ENCODE measurements at places on chromosomes 16 and 17.

DNA sequence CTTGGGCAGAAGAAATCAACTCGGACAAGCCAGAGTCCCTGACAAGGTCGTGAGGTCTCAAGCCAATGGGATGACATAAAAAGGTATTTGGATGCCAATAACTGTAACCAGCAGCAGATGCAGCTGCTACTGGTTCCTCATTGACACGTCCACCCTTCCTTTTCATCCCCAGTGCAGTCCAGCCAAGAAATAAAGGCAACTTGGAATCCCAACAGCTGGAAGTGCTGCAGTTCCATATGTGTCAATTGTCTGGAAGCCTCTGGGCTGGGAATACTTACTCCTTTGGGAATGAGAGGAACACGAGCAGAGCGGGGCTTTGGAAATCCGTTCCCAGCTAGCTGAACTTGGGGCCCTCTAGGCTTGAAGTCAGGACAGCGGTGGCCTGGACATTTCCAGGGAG lies 360.4 kb upstream of the ZFHX3 start:
- DNase-seq, result no peak

GRCh38 chr17:64278614-64279013 lies 15.6 kb upstream of the TEX2 start:
- DNase-seq, result no peak

- DNase-seq, result no peak
Measured at GRCh38 chr17:61088556-61088955, 311.1 kb upstream of the TBX2 start.

DNA sequence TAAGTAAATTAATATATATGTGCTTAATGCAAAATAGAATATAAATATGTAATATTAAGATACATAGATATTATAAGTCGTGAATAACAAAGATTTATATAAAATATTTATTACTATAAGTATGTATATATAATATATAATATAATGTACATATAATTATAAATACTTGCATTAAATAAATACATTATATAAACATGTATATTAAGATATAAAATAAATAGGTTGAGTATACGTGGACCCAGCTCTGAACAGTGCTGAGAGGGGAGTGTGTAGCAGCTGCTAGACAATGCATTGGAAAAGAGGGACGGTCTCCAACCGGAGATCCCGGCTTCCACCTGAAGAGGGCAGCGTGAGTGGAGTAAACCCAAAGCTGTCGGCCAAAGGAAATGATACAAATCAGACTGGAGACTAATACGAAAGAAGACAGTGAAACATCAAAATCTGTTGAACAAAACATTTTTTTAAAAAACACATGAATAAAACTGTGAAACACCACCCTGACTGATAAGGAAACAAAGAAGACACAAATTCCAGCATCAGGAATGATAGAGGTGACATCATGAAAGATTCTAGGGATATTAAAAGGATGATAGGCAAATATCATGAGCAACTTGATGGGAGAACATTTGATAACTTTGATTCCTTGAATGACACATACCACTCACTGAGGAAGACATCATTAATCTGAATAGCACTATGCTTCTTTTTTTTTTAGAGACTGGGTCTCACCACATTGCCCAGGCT lies 125.4 kb upstream of the CHMP6 start:
- DNase-seq, result no peak

DNA sequence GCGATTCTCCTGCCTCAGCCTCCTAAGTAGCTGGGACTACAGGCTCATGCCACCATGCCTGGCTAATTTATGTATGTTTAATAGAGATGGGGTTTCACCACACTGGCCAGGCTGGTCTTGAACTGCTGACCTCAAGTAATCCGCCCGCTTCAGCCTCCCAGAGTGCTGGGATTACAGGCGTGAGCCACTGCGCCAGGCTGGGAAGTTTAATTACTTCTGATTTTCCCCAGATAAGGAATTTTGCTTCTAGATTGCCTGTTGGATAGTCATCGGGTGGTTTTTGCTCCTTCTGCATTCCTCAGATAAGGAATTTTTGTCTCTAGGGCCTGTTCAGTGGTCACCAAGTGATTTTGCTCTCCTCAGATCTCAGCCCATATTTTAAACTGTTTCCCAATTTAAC lies 112.5 kb downstream of the MAP2K4 start:
- no peak for DNase-seq

GRCh38 chr17:75475144-75475835 lies 18.9 kb downstream of the TMEM94 start:
- DNase-seq, result no peak

DNA sequence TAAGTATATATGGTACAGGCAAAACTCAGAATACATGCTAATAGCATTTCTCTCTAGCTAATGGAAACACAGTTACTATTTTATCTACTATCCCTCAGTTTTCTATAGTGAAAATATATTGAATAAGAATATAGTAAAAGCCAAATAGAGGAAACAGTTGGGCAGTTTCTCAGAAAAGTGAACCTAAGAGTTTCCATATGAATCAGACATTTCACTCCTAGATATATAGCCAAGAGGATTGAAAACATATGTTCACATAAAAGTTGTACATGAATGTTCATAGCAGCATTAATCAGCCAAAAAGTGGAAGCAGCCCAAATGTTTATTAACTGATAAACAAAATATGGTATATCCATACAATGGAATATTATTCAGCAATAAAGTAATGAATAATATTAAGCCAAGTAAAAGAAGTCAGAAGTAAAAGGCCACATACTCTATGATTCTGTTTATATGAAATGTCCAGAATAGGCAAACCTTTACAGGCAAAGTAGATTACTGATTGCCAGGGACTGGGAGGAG lies 134.6 kb downstream of the CYB561 start:
- no peak for DNase-seq

- DNase-seq, result no peak
Measured at GRCh38 chr17:21039839-21040575, 2.8 kb downstream of the USP22 start.

- DNase-seq, result no peak
Measured at GRCh38 chr16:802461-802860, 1.9 kb upstream of the GNG13 start.

DNA sequence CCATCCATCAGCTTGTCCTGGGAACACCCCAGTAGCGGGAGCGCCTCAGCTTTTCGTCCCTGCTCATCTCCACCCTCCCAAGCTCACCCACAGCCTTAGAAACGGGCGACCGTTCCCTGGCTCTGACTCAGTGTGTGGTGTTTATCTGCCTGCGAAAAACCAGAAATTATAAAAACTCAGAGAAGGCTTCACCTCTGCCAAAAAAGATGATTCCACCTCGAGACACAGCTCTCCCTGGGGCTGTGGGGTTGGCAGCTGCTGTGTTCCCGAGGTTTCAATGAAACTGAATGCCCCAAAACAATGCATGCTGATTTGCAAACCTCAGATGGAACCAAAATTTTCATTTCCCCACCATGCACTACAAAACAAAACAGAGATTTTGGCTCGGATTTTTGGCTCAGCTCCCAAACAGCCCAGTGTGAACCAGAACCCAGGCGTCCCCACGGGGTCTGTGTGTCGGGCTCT lies 62.4 kb upstream of the MED9 start:
- no peak for DNase-seq

- DNase-seq, result no peak
Measured at GRCh38 chr16:84044118-84044488, 1.5 kb upstream of the SLC38A8 start.

DNA sequence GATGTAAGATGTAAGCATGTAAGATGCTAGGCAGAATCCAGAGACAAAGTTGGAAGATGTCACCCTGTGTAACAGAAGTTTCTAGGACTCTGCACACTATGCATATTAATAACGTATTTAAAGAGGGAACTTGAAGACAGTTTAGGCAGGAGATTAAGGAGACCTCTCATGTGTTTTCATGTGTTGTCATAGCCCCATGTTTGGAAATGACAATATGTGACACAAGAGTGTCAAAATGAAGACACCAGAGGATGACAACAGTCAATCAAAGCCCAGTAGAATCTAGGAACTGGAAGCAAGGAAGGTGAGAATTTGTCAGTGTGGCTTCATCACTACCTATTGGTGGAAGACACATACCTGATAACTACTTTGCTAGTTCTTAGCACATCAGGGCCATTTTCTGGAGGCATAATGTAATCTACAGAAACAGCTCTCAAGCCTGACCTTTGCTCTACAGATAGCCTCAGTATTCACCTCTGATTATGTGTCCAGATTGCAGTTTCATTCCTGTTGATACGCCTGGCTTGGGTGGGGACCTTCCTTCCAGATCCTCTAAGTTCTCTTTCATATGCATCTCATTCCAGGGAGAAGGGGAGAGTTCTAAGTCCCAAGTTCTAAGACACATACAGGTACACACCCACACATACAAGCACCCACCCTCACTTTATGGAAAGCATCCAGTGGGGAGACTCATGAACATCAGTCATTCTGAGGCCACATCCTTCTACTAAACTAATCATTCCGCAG lies 26.3 kb downstream of the PMP22 start:
- DNase-seq, result no peak

DNA sequence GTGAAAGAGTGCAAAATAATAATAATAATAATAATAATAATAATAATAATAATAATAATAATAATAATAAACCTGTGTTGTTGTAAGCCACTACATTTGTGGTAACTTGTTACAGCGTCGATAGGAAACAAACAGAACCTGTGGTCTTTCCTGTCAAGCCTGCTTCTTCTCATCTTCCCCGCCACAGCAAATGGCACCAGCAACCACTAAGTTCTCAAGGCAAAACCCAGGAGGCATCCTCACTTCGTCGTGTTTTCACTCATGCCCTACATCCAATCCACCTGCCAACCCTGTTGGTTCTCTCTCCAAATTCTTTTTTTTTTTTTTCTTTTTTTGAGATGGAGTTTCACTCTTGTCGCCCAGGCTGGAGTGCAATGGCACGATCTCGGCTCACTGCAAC lies 34.2 kb downstream of the ITGAE start:
- DNase-seq, result no peak

- no peak for DNase-seq
Measured at GRCh38 chr17:12522743-12523183, 142.9 kb upstream of the MYOCD start.

GRCh38 chr17:74987909-74988711 lies 678 bp downstream of the CDR2L start:
- no peak for DNase-seq

DNA sequence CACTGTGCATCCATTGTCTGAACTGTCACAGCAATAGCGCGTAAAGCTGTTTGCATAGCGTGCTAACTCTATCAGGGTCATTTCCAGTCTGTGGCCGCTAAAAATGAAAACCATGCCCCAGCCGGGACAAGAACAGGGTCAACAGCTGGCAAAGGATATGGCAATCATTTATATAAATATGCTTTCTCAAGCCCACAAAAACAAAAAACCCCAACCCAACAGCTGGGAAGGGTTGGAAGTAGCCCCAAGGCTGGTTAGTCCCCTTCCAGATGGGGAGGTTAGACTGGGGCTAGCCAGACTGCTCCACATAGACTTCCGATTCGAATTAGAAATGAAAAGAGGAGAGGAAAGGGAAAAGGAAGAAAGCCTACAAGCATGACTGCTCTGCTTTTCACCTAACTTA lies 203.3 kb upstream of the TBX2 start:
- DNase-seq, result no peak

DNA sequence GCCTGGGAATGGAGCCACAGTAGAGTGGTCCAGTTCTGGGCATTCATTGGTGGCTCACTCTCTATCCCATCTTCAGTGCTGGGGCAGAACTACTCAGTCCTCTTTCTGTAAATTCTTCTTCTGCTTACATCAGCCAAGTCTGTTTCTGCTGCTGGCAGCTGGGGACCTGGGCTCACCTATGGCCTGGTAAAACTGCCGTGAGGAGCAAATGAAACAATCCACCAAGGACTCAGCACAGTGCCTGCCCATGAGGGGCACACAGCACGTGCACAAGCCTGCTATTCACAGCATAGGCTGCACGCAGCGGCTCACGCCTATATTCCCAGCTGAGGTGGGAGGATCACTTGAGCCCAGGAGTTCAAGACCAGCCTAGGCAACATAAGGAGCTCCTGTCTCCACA lies 30.9 kb upstream of the SNN start:
- no peak for DNase-seq

DNA sequence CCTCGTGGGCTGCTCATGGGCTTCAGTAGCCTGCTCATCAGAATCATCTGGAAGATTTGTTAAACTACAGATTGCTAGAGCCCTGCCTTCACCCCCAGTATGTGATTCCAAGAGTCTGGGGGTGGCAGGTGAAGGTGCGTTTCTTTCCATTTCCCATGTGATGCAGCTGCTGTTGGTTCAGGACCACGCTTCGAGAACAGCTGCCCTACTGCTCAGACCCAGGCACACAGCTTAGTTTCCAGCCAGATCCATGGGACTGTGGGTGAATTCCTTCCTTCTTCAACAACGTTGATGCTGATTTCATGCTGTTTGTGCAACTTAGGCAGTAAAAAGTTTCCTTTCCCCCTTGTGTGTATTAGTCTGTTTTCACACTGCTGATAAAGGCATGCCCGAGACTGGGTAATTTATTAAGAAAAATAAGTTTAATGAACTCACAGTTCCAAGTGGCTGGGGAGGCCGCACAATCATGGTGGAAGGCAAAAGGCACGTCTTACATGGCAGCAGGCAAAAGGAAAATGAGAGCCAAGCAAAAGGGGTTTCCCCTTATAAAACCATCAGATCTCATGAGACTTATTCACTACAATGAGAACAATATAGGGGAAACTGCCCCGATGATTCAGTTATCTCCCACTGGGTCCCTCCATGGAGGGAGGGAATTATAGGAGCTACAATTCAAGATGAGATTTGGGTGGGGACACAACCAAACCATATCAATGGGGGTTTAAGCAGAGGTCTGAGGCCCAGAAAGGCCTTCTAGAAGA lies 159.2 kb downstream of the XYLT1 start:
- DNase-seq, result no peak

DNA sequence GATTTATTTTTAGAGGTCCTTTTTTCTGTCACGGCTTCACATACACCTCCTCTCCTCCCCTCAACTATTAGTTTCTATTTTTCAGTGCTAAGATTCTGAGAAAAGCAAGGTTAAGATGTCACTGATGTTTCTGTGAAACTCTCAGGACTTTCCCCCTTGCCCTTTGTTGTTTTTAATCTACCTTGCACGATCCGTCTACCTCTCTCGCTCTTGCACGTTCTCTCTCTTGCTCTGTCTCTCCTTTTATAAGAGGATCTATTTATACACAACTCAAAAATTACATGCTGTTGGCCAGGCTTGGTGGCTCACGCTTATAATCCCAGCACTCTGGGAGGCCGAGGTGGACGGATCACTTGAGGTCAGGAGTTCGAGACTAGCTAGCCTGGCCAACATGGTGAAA lies 43.6 kb downstream of the RPA1 start:
- DNase-seq, result no peak

- DNase-seq, result no peak
Measured at GRCh38 chr17:44581868-44582267, 24.6 kb downstream of the FZD2 start.

DNA sequence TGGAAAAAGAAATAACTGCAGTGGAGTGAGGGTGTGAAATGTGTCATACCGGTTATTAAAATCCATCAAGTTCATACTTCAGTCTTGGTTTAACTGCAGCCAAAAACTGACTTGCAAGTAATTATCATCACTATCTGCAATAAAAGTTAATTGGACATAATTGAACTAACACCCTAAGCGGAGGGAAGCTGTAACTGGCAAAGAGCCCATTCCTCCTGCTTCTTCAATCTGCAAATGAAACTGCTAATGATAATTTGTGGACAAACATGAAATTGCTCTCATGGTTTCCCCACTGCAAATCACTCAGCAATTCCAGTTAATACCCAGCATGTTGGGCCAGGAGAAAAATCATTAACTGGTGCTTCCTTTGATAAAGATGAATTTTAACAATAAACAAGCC lies 46.5 kb downstream of the FAM222B start:
- no peak for DNase-seq

All from GM12892 (cell line).